ENCODE measurements at places on chromosomes 6 and 20.
A peak's percentile ranks its signal among the peaks of the same experiment; 100 is the strongest.

DNA sequence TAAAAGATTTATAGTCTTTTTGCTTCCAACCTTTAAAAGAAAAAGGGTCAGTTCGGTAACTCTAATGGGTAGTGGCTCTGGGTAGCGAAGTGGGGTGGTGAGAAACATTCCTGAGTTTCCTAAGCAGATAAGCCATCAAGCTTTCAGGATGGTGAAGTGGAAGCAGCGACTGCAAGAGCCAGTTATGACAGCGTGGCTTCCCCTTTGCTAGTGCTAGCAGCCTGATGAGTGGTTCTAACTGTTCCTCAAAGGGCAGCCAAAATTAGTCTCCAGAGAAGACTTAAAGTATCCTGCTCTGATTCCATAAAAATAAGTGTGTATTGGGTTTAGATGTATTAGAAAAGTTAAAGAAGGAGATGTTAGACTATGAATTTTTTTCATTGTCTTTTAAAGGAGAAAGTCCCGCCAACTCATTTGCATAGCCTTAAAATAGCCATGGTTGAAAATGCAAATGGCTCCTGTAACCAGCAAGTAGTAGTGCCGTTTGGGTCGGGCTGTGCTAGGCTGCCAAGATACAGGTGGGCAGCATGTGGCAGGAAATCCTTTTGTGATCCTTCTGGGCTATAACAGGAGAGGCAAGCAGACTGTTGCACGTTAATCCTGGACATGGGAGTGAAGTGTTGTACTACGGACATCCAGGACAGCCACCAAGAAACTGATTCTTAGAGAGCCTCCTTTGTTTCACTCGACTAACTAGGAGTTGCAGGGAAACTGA is 18.0 kb downstream of the ELOVL2 start:
- H3K27me3 ChIP-seq = peaks cover 5% of the 10 kb centered on the region
- H3K36me3 ChIP-seq = no peaks in the 10 kb centered on the region
- peaks cover 2% of the 10 kb centered on the region for H3K4me1 ChIP-seq
- no peak overlapping the region for H3K4me3 ChIP-seq
- H3K27ac ChIP-seq = no peak overlapping the region

GRCh38 chr6:23414051-23414445 is 712.0 kb upstream of the NRSN1 start:
- no peaks in the 10 kb centered on the region for H3K27me3 ChIP-seq
- H3K4me3 ChIP-seq = no peak overlapping the region
- no peak overlapping the region for H3K27ac ChIP-seq
- H3K36me3 ChIP-seq = no peaks in the 10 kb centered on the region
- peak; percentile 80 for DNase-seq

- H3K4me1 ChIP-seq = peaks cover 2% of the 10 kb centered on the region
- H3K27me3 ChIP-seq = peaks cover 27% of the 10 kb centered on the region
- no peak overlapping the region for H3K27ac ChIP-seq
- no peak overlapping the region for H3K4me3 ChIP-seq
These were observed 22.1 kb upstream of the ZNF318 start for GRCh38 chr6:43391440-43392031.

GRCh38 chr20:11447371-11448100 is 470.2 kb upstream of the BTBD3 start:
- no peak overlapping the region for H3K27ac ChIP-seq
- no peaks in the 10 kb centered on the region for H3K27me3 ChIP-seq
- no peak overlapping the region for H3K4me3 ChIP-seq
- DNase-seq = no peak

GRCh38 chr20:38485041-38485440 is 12.4 kb downstream of the RALGAPB start:
- no peak overlapping the region for H3K27ac ChIP-seq
- no peak overlapping the region for H3K4me3 ChIP-seq
- H3K27me3 ChIP-seq = no peaks in the 10 kb centered on the region
- peaks cover 36% of the 10 kb centered on the region for H3K36me3 ChIP-seq
- DNase-seq = no peak

GRCh38 chr20:23234311-23235078 is 116.1 kb upstream of the NXT1 start:
- H3K27me3 ChIP-seq = no peaks in the 10 kb centered on the region
- peak; percentile 48 for DNase-seq
- H3K36me3 ChIP-seq = no peaks in the 10 kb centered on the region
- H3K4me1 ChIP-seq = peaks cover 5% of the 10 kb centered on the region
- H3K27ac ChIP-seq = no peak overlapping the region
- no peak overlapping the region for H3K4me3 ChIP-seq

DNA sequence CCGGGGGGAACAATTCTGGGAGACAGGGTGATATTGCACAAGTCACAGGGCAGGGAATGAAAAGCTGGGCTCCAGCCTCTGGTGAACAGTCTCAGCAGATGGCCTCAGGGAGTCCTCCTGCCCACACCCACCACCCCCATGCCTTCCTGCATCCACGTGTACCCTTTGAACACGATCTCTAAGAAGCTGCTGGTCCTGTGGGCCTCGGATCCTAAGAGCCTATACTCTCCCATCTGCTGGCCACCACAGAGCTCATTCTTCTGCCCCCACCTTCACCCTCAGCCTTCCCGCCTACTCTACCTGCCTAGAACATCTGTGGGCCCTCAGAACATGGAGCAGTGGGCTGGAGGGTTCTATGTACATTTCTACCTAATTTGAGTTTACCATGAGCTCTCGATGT is 60.3 kb downstream of the TRERF1 start:
- no peak overlapping the region for H3K4me3 ChIP-seq
- no peak for DNase-seq
- no peak overlapping the region for H3K27ac ChIP-seq
- H3K36me3 ChIP-seq = peaks cover 5% of the 10 kb centered on the region
- H3K27me3 ChIP-seq = no peaks in the 10 kb centered on the region
- peaks cover 4% of the 10 kb centered on the region for H3K4me1 ChIP-seq

- H3K4me3 ChIP-seq = no peak overlapping the region
- no peak overlapping the region for H3K27ac ChIP-seq
- no peaks in the 10 kb centered on the region for H3K27me3 ChIP-seq
- no peak for DNase-seq
These were observed 651.6 kb downstream of the UTRN start for GRCh38 chr6:144936764-144937163.

DNA sequence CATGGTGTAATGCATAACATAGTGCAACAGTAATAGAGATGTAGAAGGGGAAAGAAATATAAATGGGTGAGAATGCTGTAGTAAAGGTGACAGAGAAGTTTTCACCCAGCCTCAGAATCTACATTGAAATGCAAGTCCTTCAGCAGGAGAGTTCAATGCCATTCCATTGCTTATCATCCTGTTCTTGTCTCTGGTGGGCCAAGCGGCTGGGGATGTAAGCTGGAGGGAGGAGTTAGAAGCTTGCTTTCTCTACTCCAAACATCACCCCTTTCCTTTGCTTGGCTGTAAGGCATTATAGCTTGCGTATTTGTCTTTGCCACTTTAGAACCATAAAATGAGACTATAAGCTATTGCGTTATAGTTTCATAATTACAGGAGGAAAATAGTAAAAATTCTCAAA is 2.2 kb upstream of the FUT9 start:
- no peaks in the 10 kb centered on the region for H3K36me3 ChIP-seq
- H3K4me3 ChIP-seq = no peak overlapping the region
- peaks cover 25% of the 10 kb centered on the region for H3K27me3 ChIP-seq
- DNase-seq = no peak
- H3K4me1 ChIP-seq = peaks cover 15% of the 10 kb centered on the region
